ENCODE measurements at places on chromosomes 16 and 17.
A peak's percentile ranks its signal among the peaks of the same experiment; 100 is the strongest.

DNA sequence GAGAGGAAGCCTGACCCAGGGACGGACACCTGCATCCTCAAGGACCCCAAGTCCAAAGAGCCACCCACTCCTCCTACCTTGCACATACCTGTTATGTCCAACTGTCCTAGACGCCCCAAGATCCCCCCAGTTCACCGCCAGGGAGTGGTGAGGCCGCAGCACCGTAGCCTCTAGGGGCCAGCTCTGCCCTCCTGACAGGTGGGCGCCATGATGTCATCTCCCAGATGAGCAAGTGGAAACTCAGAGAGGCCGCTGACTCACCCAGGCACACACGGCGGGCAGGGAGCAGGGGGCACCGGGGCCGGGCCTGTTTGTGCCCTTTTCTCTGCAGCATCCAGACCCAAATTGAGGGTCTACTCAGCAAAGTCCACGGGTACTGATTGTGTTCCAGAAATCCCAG lies 4.8 kb upstream of the ZNF469 start:
- DNase-seq = no peak

DNA sequence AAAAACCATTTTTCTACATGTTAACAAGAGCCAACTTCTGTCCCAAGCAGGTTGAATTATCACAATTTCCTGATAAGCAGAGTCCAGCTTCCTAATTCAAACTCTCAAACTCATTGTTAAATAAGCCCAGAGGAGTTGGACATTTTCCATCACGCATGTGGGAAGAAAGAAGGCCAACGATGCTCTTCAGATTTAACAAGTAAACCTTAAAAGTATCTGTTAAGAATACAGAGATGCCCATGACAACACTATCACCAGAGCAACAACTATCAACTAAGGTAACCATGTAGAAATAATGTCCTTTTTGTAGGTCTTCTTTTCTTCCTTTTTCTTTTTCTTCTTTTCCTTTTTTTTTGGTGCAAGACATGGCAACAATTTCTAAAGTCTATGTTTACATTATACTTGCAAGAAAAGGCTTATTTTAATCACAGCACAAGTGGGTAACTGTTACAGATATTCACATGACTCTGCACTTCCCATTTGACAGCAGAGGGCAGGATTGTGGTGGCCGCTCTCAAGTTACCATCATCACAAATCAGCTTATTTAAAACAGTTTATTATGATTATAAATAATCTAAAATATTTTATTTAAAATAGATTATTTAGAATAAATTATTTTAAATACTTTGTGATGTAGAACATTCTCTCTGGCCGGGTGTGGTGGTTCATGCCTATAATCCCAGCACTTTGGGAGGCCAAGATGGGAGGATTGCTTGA lies 35.7 kb upstream of the DHRS7B start:
- DNase-seq = no peak

GRCh38 chr16:87964049-87964659 lies 12.9 kb downstream of the BANP start:
- no peak for DNase-seq

DNA sequence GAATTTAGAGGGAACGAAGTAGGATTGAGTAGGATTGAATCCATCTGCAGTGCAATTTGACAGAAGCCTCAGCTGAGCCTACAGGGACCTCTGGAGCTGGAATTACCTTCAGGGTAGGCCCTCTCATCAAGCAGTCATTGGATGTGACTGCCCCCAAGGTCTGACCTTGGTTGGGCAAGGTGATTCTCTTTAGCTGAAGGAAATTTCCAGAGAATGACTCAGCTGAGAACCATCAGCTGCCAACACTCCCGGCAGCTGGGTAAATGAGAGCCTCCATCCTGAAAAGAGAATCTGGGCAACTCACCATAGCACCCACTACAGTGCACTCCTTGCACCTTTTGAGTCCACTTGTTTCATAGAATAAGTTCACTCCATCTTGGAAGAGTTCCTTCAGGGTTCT lies 113.5 kb upstream of the MED13 start:
- no peak for DNase-seq

- DNase-seq = no peak
Observed at GRCh38 chr16:84918006-84918909, 93.1 kb downstream of the ZDHHC7 start.

- no peak for DNase-seq
Observed at GRCh38 chr17:60372790-60373483, 19.0 kb downstream of the USP32 start.

DNA sequence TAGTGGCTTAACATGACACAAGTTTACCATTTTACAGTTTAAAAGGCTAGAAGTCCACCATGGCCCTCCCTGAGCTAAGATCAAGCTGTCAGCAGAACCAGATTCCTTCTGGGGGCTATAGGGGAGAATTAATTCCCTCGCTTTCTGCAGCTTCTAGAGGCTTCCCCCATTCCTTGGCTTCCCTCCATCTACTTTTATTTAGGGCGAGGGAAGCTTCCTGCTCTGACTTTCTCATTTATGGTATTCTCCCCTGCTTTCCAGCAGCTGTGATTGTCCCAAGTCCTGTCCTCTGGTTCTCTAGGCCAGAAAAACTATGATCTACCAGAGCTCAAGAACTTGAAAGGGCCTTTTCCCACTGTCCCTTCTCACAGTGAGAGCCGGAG lies 4.3 kb downstream of the CETP start:
- no peak for DNase-seq

- DNase-seq = no peak
Observed at GRCh38 chr16:49679095-49679494, 176.8 kb downstream of the ZNF423 start.

DNA sequence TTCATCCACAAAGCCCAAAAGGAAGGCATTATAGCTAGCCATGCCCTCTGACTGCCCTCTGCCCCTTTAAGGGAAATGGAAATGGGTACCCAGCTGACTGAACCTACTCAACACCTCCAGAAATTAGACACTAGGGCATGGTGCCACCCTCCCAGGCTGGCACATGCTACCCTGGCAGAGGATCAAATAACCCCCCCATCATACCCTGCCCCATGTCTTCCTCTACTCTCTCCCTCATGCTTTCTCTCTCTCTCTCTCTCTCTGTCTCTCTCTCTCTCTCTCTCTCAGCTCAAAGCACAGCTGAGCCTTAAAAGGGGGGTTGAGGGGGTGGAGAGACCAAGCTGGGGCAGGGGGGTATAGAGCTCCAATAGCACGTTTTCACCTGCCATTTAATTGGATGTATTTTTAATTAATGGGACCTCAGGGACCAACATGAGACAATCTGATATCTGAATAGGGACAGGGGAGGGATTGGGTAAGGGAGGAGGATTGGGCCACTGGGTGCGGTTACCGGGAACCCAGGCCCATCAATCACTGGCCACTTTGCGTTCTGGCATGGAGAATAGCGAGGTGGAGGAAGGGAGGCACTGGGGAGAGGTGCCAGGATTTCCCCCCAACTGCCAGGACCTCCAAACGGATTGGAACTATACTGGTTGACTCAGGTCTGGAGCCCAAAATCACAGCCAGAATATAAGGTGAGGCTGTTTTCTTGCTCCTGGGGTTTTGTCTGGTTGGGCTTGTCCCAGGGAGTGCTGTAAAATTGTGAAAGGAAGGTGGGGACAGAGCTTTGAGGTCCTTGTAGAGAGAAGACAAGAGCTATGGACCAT lies 57.8 kb downstream of the NEUROD2 start:
- no peak for DNase-seq

DNA sequence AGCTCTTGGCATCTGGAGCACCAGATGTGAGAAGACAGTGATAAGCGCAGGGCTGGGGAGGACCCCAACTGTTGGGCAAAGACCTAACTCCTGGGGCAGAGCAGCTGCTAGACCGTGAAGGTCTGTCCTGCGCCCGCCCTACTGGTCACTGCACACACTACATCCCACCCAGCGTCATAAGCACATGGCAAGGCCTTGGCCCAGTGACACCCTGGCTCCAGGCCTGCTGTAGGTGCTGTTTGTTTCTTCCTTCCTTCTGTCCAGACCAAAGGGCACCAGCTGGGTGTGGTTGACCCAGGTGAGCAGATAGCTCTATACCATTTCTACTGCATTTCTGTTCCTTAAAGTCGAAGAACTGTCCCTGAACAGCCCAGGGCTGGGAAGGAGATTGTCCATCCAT lies 6.4 kb downstream of the TRPV3 start:
- DNase-seq = peak; percentile 19

DNA sequence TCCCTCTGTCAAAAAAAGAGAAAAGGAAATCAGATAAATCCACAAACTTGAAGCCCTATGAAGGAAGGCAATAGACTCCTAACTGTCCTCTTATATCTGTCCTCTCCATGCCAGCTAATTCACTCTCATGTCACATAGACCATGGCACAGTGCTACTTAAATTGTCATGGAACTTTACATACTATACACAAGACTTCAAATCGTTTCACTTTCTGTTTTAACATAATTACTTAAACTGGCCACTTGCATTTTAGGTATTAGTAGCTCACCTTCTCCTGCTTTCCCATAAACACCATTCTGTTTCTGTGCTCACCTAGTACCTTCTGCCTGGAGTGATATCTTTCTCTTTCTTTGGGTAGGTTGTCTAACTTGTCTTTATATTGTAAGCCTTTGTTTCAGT lies 816.7 kb upstream of the KIF2B start:
- no peak for DNase-seq

- no peak for DNase-seq
Observed at GRCh38 chr17:20996724-20997615, 45.8 kb downstream of the USP22 start.

DNA sequence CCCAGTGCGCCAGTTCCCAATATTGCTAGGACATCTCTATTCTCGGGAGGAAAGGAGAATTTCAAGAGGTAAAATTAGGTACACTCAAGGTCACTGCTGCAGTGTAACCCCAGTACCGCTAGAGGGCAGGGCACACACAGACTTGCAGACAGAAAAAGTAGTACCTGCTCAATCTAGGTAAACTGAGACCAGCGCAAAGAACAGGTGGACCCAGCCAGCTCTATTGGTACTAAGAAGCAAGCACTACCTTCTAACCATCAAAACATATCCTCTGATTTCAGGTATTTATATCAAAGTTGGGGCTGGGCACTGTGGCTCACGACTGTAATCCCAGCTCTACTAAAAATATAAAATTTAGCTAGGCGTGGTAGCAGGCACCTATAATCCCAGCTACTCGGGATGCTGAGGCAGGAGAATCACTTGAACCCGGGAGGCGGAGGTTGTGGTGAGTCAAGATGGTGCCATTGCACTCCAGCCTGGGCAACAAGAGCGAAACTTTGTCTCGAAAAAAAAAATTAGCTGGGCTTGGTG lies 3.6 kb upstream of the WDR81 start:
- no peak for DNase-seq

DNA sequence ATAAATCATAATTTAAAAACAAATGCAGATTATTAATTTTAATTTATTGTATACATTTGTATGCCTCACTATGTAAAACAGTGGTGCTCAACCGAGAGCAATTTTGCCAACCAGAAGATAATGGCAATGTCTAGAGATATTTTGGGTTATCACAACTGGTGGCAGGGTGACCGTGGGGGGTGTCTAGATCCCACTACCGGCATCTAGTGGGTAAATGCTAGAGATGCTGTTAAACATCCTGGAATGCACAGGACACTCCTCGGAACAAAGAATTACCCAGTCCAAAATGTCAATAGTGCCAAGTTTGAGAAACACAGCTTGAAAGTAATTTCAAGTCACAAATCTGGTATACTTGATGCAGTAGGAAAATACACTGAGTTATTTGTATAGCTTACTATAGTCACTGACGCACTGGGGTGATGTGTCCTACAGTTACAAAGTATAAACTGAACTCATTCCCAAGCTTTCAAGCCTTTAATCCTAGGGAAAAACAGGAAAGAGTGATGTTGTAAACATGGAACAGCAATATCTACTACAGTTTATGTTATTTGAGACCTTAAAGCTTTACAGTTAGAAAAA lies 133.5 kb downstream of the BRIP1 start:
- DNase-seq = no peak

DNA sequence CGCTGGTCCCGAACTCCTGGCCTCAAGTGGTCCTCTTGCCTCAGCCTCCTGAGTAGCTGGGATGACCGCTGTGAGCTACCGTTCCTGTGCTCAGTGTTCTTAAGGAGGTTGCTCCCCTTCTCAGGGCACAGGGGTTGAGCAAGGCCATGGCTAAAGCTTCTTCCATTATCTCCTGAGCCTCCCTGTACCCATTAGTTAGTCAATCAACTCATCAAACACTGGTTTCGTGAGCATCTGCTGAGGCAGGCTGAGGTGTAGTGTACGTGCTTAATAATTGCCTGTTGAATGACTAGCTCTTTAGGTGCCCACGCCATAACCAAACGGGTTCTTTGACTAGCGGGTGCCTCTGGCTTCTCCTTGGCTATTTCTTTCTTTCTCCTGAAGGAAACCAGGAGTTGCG lies 11.7 kb downstream of the SGCA start:
- no peak for DNase-seq

DNA sequence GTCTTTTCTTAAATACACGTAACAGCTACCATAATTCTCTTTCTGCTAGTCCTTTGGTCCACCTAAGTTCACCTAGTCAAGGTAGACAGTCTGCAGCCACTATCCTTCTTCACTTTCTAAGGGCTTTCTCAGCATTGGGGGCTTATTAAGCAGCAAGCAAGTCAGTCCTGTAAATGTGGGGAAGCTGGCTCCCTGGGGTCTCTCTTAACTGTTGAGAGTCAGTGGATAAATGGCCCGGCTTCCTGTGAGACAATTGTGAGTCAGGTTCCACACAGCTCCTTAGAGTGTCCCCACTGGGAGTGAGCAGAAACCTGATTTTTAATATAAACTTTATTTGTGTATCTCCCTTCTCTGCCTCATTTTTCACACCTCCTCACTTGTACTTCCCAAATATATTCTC lies 132.1 kb downstream of the CDH13 start:
- DNase-seq = no peak

GRCh38 chr16:57510016-57510871 lies 24.0 kb upstream of the DOK4 start:
- DNase-seq = no peak

DNA sequence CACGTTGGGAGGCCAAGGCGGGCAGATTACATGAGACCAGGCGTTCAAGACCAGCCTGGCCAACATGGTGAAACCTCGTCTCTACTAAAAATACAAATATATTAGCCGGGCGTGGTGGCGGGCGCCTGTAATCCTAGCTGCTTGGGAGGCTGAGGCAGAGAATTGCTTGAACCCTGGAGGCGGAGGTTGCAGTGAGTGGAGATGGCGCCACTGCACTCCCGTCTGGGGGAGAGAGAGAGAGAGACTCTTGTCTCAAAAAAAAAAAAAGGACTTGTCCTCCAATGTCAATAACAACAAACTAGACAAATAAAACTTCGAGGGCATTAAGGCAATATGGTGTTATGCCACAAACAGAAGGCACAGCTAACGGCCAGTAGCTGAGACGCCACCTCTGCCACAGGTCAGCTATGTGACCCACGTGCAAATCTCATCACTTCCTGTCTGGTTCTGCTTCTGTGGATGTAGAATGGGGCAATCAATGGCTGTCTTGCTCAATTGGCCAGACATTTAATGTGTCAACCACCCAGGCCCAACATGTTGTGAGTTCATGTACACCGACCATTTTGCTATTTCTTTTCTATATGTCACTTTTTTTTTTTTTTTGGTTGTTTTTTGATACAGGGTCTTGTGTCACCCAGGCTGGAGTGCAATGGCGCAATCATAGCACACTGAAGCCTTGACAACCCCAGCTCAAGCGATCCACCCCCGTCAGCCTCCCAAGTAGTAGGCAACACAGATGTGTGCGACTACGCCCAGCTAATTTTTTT lies 834 bp upstream of the TXNDC11 start:
- peak; percentile 59 for DNase-seq

- no peak for DNase-seq
Observed at GRCh38 chr16:79155904-79156303, 444.6 kb downstream of the MAF start.

- DNase-seq = no peak
Observed at GRCh38 chr17:50169881-50170459, 4.2 kb downstream of the SGCA start.

- no peak for DNase-seq
Observed at GRCh38 chr17:83106056-83106588, 26.7 kb downstream of the METRNL start.

All from K562 (cell line).